B cell (primary cell): ENCODE measurements at places on chromosomes 1 and 21. TPM values are rescaled to one million over a fixed set of nuclear protein-coding genes. Genes with fewer than 3 reads are reported as not detected.

DNA sequence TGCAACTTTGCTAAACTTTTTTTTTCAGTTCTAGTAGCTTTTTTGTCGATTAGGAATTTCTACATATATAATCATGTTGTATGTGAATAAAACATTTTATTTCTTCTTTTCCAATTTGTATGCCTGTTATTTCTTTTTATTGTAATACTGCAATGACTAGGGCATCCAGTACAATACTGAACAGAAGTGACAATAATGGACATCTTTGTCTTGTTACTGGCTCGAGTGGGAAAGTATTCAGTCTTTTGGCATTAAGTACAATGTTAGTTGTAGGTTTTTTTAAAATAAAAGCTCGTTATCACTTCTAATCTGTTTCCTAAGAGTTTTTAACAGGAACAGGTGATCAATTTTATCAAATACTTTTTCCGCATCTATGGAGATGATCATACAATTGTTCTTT lies 9.8 kb downstream of the STPG1 start:
- H3K27ac ChIP-seq = no peak overlapping the region
- H3K4me3 ChIP-seq = no peak overlapping the region
- H3K4me1 ChIP-seq = no peaks in the 10 kb centered on the region
- no peak for DNase-seq

GRCh38 chr1:9331016-9331415 lies 38.3 kb downstream of the SPSB1 start:
- no peak overlapping the region for H3K27ac ChIP-seq
- peaks cover 9% of the 10 kb centered on the region for H3K4me1 ChIP-seq
- no peaks in the 10 kb centered on the region for H3K27me3 ChIP-seq
- H3K36me3 ChIP-seq = no peaks in the 10 kb centered on the region

DNA sequence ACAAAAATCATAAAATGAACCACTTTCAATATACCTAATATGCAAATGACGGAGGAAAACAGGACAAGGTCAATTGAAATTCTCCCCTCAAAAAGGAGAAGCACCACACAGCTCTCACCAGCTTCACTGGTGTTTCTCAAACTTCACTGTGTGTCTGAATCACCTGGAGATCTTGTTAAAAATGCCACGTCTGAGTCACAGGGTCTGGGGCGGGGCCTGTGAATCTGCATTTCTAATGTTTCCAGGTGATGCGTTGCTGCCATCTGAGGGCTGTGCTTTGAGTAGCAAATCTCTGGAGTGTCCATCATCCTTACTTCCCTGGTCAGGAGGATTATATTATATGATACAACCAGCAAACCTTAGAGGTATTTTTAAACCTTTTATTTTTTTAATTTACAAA lies 9.0 kb downstream of the CLDN19 start:
- no peaks in the 10 kb centered on the region for H3K27me3 ChIP-seq
- H3K4me3 ChIP-seq = no peak overlapping the region
- no peaks in the 10 kb centered on the region for H3K4me1 ChIP-seq
- H3K27ac ChIP-seq = no peak overlapping the region

DNA sequence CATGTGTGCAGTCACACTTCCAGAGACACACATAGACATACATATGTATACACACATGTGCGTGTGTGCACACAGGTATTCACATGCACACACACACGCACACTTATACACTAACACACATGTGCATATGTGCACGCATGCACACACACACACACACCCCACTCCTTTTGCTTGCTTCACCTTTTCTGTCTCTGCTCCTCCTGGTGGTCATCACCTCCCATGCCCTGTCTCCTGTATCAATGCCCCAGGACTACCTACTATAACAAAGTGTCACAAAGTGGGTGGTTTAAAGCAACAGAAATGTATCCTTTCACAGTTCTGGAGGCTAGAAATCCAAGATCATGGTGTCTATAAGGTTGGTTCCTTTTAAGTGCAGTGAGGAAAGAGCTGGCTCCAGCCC lies 27.4 kb downstream of the ETS2 start:
- no peaks in the 10 kb centered on the region for H3K27me3 ChIP-seq
- no peak for DNase-seq
- H3K36me3 ChIP-seq = no peaks in the 10 kb centered on the region
- peaks cover 15% of the 10 kb centered on the region for H3K4me1 ChIP-seq
- no peak overlapping the region for H3K27ac ChIP-seq

CASQ2 gene
- total RNA-seq = not detected in 2 replicates
